Heart left ventricle (tissue), 16 donors: ENCODE measurements at places on chromosomes 3 and 15. TPM values are rescaled to one million over a fixed set of nuclear protein-coding genes. Genes with fewer than 3 reads are reported as not detected.

GRCh38 chr15:59388670-59389069 lies 16.0 kb upstream of the MYO1E start:
- no peak for DNase-seq

GRCh38 chr15:89803941-89804800 lies 10.5 kb downstream of the ANPEP start:
- no peak for DNase-seq

DNA sequence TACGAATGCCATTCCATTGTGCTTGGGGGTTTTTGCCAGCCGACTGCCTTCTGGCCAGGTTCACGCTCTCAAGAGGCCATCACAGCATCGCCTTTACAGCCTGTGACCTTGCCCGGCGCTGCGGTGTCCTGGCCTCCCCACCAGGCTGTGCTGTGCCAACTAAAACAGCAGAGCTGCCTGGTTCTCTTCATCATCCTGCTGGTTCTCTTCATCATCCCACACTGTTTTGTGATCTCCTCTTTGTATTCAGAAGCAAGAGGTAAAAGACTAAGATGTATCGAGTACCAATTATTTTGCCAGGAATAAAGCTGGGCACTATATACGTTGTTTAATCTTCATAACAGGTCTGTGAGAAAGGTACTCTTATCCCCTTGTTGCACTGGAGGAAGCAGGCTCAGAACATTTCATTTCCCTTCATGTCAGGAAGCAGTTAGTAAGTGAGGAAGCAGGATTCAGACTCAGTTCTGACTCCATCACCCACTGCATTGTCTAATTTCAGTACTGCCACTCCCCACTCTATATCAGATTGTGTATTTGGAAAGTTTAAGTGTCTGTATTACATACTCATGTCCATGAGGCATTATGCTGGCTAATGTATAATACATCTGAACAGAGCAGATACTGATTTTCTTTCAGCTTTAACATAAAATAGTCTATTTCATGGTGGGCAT lies 92.7 kb downstream of the LRRC28 start:
- peak; percentile 69 for DNase-seq

DNA sequence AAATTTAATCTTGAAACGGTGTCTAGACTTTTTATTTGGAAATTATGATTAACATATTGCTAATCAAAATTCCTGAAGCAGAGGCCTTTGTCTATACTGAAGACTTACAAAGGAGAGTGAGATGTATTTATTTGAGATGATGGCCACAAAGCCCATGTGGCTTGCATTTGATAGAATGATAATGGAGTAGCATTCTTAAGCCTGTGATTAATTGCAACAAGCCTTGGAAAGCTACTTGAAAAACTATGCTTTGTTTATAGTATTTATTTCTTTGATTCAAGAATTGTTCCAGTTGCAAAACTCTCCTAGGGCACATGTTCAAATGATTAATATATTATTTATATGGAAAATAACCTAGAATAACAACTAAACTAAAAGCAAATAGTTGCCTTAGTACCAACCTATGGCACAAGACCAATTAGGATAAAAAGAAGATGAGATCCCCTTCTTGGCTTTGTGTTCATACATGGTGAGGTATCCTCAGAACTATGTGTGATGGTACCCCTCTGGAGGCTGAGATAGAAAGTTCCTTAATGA lies 244.1 kb upstream of the TBL1XR1 start:
- no peak for DNase-seq

DNA sequence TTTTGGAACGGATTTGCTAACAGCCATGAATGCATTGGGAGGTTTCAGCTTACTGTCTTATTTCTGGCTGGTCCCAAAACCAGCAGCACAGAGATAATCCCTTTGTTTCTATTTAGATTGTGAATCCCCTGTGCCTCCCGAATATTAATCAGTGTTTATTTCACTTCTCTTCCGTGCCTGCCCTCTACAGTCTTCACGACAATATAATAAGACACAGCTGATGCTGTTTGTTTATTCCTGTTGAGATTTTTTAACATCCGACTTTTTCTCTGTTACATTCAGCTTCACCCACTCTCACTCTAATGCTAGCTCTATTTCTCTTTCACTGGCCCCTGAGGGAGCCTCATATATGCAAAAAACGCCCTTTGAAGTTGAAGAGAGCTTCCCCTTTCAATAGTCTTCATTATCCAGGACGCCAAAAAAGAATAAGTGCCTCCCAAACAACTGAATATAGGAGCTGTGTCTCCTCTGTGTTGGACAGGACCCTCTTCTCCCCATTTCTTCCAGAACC lies 995.3 kb downstream of the ROBO2 start:
- DNase-seq = no peak

GRCh38 chr3:54827776-54828175 lies 100.1 kb downstream of the LRTM1 start:
- DNase-seq = no peak

DNA sequence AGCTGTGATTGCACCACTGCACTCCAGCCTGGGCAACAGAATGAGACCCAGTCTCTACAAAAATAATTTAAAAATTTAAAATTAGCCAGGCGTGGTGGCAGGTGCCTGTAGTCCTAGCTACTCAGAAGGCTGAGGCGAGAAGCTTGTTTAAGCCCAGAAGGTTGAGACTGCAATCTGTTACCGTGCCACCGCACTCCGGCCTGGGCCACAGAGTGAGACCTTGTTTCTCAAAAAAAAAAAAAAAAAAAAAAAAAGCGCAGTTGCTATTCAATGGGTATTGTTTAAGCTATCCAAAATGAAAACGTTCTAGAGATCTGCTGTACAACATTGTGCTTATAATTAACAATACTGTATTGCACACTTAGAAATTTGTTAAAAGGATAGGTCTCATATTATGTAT lies 24.0 kb downstream of the ZNF148 start:
- DNase-seq = no peak

The SCAANT1 gene
- total RNA-seq = not detected

DNA sequence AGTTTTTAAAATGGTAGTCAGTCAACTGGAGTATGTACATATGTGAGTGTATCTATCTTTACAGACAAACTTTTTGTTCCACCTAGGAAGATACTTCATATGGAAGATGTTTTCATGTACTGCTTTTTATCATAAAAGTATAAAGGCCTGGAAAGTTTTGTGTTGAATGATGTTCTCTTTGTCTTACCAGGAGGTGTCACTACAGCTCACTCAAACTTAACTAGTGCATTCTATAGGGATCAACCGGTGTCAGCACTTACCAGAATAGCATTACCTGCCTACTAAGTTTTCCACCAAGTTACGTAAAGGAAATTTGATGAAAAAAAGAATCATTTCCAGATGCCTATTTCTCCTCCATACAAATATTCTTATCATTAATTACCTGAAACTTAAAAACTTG lies 522.6 kb upstream of the SEMA6D start:
- DNase-seq = no peak

GRCh38 chr3:128603811-128604775 lies 46.5 kb downstream of the RPN1 start:
- DNase-seq = no peak

DNA sequence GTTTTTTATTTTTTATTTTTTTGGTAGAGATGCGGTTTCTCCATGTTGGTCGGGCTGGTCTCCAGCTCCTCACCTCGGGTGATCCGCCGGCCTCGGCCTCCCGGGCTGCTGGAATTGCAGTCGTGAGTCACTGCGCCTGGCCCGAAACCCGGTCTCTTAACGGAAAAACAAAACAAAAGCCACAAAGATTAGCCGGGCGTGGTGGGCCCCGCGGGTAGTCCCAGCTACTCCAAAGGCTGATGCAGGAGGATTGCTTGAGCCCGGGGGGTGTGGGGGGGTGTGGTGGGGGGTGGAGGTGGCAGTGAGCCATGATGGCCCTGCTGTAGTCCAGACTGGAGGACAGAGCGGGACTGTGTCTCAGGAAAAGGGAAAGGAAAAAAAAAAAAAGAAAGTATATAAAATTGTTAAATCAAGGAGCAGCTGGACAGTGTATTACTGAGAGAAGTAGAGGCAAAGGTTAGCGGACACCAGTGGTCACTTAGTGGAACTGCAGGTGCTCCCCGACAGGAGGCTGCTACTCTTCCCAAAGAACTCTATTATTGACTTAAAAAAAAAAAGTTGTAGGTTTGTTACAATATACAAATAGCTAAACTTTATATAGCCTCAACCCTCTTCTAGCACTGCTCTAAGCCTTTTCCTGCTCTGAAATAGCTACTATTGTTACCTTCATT lies 30.3 kb upstream of the TUBGCP5 start:
- DNase-seq = no peak

GRCh38 chr15:37017031-37017625 lies 83.2 kb downstream of the MEIS2 start:
- DNase-seq = no peak

The TMEM212 gene
- total RNA-seq = not detected

The ADAMTS17 gene
- 1.2 TPM for total RNA-seq

The CIDEC gene
- total RNA-seq = 1.4 TPM

GRCh38 chr3:134694466-134694865 lies 43.6 kb upstream of the KY start:
- DNase-seq = no peak

The SNTN gene
- total RNA-seq = not detected

DNA sequence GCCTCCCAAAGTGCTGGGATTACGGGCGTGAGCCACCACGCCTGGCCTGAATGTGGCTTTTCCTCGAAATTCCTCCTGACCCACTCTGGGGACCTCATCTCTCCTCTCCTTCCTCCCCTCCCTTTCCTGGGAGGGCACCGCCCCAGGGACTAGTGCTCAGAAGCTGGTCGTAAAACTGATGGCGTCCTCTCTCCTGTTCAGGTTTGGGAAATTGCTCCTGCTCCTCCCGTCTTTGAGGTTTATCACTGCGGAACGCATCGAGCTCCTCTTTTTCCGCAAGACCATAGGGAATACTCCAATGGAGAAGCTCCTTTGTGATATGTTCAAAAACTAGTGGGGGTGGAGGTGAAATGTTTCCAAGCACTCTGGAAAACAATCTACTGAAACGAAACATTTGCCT lies 7.0 kb downstream of the NR2E3 start:
- DNase-seq = no peak

- DNase-seq = no peak
Observed at GRCh38 chr15:58355382-58355971, 76.3 kb upstream of the LIPC start.

- DNase-seq = no peak
Observed at GRCh38 chr15:75646112-75646943, 1.4 kb upstream of the SNX33 start.

- DNase-seq = no peak
Observed at GRCh38 chr15:70701891-70702568, 61.3 kb downstream of the UACA start.

GRCh38 chr3:125715651-125716050 lies 120.4 kb upstream of the OSBPL11 start:
- no peak for DNase-seq

- DNase-seq = no peak
Observed at GRCh38 chr15:101618851-101619614, 33.1 kb downstream of the TM2D3 start.

The TUSC7 gene
- total RNA-seq = not detected

DNA sequence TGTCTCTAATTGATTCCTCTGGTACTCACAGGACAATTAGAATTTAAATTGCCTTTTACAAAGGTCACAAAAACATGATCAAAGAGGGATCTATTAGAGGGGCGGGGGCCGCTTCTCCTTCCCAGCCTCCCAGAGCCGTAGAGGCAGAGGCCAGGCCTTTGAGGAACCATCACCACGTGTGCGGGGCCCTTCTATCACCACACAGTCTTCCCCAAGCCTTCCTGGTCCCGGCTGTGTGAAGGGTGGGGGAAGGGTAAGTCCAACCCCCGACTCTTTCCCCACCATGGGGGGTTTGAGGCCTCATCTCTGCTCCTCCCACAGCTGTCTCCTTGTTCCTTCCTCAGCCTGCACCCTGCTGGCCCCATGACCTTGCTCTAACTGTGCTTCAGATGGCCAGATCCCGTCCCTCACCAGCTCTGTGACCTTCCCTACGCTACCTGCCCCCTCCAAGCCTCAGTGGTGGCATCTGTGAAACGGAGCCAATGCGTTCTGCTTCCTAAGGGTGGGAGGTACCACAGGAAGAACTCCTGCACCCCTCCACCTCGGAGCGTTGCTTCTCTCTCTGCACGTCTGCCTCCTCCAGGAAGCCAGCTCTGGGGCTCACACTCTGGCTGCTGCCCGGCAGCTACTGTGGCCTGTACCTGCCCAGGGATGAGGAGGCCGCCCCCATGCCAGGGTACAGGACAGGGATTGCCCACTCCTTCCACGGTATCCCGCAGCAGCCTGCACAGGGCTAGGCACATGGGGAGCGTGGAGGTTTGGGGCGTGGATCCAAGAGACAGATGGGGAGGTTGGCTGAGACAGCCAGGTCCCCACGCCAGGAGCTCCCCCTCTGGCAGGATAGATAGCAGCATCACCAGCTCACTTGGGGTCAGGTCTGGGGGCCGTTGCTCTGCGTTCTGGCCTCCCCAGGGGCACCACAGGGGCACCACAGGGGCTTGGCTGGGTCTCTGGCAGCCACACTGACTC lies 83.8 kb downstream of the LINGO1 start:
- peak; percentile 18 for DNase-seq

DNA sequence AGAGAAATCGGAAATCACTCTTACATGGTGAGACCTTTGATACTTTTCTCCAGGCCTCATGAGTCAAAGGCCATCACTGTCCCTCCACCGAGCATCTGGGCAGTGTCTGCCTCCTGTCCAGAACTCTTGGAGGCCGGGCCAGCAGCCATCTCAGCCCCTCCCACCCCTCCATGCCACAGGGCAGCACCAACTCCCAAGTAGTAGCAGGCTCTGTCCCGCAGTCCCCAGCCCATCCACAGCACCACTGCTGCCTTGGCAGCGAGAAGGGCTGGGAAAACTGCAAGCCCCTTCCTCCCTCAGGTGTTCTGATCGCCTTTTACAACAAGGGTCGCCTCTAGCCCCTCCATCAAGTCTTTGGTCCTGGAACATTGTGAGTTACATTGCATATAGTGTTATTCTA lies 5.5 kb downstream of the LYSMD4 start:
- no peak for DNase-seq

- DNase-seq = no peak
Observed at GRCh38 chr3:31165399-31165860, 271.0 kb upstream of the GADL1 start.

The TMEM45A gene
- 3.7 TPM for total RNA-seq

DNA sequence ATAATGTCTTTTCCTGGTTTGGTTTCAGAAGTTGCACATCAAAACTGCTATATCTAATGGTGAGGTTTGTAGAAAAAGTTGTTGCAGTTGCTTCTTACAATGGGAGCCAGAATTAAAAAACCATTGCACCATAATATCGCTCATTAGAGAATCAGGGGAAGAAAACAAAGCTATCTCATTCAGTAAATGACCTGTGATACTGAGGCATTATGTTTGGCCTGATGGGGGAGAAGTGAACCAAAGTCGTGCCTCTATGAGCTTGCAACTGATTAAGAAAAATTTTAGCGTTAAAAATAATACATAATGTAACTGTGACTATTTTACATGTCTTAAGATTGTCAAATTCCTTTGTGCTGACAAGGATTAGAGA lies 60.2 kb upstream of the ARHGEF26 start:
- no peak for DNase-seq

The UTS2B gene
- not detected for total RNA-seq

The TTC23 gene
- total RNA-seq = 9.3 TPM
